KBM-7 (cell line): ENCODE measurements at places on chromosomes 1 and 21.
A peak's percentile ranks its signal among the peaks of the same experiment; 100 is the strongest.

GRCh38 chr1:154808909-154809262, 61.2 kb downstream of the KCNN3 start:
- no peak for DNase-seq

- no peak for DNase-seq
Measured at GRCh38 chr1:240173836-240174235, 82.2 kb downstream of the FMN2 start.

- peak; percentile 43 for DNase-seq
Measured at GRCh38 chr1:6141592-6141991, 38.5 kb downstream of the CHD5 start.

GRCh38 chr1:160030657-160031364, 979 bp downstream of the PIGM start:
- peak; percentile 29 for DNase-seq

DNA sequence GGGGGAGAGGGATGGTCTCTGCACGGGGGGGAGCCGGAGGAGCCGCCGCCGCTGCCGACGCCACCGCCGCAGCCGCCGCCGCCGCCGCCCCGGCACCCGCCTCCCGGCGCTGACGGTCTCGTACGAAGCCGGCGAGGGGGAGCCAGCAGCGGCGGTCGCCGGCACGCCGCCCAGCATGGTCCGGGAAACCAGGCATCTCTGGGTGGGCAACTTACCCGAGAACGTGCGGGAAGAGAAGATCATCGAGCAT, 311 bp downstream of the SPEN start:
- no peak for DNase-seq

DNA sequence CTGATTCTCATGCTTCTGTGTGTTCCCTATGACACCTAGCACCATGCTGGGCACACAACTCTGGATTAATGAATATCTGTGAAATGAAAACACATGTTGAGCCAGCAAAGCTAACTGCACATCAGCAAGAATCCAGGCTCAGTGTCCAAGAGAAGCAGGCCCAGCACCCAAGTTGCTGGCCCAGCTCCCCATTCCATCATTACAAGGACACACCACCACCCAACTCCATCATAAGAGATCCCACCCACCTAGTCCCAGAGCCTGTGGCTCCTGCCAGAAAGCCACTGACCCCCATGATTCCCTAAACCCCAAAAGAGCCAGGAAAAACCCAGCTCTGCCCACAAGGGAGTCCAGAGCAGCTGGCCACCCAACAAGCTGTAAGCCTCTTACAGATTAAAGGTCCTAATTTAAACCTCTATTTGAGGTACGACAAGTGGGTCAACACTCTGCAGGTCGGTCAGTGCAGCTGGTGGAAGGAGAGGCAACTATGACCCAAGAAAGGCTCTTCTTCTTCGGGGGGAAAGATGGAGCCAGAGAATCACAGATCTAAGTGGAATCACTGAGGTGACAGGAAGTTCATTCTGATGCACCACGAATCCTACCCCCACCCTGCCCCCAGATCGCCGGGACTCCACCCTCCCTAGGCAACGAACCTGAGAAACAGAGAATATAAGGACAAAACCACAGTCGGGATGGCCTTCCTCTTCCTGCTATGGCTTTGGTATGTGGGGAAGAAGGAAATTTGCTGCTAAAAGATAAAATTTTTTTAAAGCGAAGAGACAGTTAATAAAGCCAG, 58.2 kb downstream of the CD34 start:
- DNase-seq: no peak

GRCh38 chr21:31334648-31335121, 9.4 kb downstream of the TIAM1 start:
- DNase-seq: no peak

DNA sequence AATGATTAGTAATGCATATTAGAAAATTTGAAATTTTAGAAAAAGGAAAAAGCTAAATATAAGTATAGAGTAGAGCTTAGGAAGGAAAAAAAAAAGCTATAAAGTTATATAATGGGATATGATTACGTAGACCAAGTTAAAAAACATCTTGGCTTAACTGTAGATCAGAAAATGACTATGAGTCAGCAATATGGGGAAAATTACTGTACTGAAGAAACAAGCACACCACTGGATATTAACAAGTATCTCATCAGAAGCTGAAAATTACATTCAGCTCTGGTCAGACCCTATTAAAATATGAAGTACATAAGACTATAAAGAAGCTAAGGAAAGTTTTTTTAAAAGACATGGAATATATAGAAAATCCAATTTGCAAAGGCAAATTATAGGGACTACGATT, 19.5 kb downstream of the DNAJC8 start:
- no peak for DNase-seq

GRCh38 chr1:55898181-55898580, 681.2 kb downstream of the PLPP3 start:
- no peak for DNase-seq

GRCh38 chr1:53348486-53349368, 20.9 kb upstream of the LRP8 start:
- DNase-seq: no peak

DNA sequence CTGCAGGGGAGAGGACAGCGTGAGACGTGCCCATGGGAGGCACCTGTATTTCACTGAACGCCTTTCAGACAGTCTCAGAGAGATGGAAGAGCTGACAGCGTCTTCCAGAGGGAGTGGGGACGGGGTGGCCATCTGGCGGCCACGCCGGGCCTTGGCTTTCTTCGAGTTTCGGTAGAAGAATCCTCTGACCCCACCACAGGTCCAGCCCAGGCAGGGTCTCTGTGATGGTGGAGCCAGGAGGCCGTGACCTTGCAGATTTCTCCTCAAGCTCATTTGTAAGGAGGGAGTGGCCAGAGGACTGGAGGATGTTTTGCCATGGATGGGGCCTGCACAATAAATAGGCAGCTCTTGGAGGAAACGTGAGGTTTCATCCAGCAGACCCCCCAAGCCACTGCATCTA, 47.6 kb upstream of the ADARB1 start:
- DNase-seq: no peak

DNA sequence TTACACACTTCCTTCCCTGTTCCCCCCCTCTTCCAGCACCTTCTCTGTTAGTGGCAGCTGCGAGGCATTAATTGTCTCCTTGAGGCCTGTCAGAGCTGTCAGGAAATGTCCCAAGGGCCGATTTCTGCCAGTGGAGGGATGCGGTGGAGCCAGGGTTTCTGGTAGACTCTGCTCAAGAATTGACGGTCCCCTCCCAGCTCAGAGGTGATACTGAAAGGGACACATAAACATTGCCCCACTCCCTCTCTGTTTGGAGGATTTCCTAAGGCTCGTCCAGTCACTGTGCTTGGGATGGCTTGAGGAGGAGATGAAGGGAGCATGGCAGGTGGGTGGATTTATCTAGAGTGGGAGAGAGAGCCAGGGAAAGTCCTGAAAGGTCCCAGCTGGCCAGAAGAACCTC, 61.4 kb upstream of the CD34 start:
- DNase-seq: no peak

DNA sequence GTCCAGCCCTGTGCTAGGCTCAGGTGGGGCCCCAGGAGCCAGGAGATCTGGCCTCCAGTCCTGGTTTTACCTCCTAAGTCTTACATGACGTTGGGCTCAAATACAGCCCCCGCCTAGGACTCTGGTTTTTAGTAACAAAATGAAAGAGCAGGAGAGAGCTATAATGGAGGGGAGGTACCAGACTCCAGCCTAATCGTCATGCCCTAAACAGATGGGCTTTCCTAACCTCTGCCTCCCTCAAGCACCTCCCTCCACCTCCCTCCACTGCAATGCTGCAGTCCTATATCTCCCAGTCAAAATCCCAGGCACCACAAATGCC, 28.6 kb downstream of the TTC39A start:
- DNase-seq: no peak

DNA sequence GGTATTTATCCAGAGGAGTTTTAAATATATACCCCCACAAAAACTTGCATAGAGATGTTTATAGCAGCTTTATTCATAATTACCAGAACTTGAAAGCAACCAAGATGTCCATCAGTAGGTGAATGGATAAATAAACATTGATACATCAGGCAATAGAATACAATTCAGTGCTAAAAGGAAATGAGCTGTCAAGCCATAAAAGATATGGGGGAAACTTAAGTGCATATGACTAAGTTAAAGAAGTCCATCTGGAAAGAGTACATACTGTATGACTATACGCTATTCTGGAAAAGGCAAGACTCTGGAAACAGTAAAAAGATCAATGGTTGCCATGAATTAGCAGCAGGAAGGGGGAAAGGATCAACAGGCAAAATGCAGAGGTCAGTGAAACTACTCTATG, 366.7 kb downstream of the HHIPL2 start:
- DNase-seq: no peak

DNA sequence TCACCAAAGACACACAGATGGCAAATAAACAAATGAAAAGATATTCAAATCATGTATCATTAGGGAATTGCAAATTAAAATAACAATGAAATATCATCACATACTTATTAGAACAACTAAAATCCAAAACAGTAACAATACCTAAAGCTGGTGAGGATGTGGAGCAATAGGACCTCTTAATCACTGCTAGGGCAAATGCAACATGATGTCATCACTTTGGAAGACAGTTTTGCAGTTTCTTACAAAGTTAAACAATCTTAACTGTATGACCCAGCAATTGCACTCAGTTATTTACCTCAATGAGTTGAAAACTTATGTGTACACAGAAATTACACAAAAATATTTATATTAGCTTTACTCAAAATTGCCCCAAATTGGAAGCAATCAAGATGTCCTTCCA, 47.3 kb downstream of the SELENOF start:
- DNase-seq: no peak

DNA sequence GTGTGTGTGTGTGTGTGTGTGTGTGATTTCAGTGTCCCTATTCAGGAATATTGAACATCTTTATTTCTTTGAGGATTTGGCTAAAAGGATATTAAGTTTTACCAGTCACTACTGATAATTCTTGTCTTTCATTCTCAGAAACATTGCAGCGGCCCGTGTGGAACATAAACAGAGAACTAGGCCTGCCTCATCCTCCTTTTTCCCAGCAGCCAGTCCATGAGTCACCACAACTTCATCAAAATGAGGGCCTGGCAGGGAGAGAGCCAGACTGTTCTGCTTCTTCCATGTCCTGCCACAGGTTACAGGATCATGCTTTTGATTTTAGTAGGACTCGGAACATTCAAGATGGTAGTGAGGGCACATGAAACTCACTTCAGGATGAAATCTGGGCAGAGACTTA, 50.7 kb downstream of the LRIG2 start:
- no peak for DNase-seq

- DNase-seq: no peak
Measured at GRCh38 chr21:45852886-45853400, 128.6 kb upstream of the COL6A1 start.

DNA sequence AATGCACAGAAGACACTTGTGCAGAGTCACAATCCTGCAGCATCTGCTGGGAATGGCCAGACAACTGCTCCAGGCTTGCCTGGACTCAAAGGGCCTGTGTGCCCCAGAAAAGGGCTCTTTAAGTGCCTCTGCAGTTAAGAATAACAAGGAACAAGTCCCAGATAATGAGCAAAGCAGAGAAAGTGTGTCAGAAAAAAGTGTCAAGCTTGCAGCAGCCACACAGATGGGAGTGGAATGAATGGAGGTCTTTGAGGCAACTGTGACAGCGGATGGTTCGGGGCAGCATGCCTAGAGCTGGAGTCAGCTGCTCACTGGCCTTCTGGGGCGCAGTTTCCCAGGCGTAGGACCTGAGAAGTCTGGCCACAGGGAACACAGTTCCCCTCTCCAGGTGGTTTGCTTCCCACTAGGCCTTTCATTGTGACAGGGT, 5.1 kb downstream of the PARP1 start:
- no peak for DNase-seq

GRCh38 chr1:147243228-147243685, 773 bp downstream of the CHD1L start:
- DNase-seq: no peak

GRCh38 chr1:60483509-60483908, 409.9 kb upstream of the C1orf87 start:
- no peak for DNase-seq
